Thoracic aorta (tissue), 2 donors: ENCODE measurements at places on chromosomes 3 and 15.

- no peak overlapping the region for H3K4me3 ChIP-seq
- H3K4me1 ChIP-seq: peaks cover 32% of the 10 kb centered on the region
Measured at GRCh38 chr3:147757866-147758265, 348.7 kb downstream of the ZIC1 start.

DNA sequence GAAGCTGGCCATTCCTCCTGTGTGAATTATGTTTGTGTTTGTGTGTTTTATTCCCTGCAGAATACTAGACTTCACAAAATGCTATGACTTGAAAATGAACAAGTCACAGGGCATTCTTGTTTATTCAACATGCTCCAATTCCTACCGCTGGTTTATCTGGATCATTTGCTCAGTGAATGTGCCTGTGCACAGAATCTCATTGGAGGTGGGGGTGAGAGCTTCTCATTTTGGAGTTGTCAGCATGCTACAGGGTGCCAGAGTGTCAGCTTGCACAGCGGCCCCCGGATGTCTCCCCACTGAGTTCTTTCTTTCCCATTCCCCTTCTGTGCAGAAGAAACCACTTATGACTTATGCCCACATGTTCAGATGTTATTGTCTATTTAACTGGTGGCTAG, 428.7 kb downstream of the ROBO2 start:
- H3K27me3 ChIP-seq: no peaks in the 10 kb centered on the region
- peak overlapping the region; percentile 21 for H3K4me3 ChIP-seq
- peaks cover 6% of the 10 kb centered on the region for H3K4me1 ChIP-seq
- DNase-seq: no peak
- H3K36me3 ChIP-seq: no peaks in the 10 kb centered on the region

- H3K27me3 ChIP-seq: no peaks in the 10 kb centered on the region
- no peak overlapping the region for H3K4me3 ChIP-seq
- no peak overlapping the region for H3K27ac ChIP-seq
- DNase-seq: no peak
- peaks cover 3% of the 10 kb centered on the region for H3K36me3 ChIP-seq
Measured at GRCh38 chr3:184942735-184943134, 130.8 kb downstream of the VPS8 start.

DNA sequence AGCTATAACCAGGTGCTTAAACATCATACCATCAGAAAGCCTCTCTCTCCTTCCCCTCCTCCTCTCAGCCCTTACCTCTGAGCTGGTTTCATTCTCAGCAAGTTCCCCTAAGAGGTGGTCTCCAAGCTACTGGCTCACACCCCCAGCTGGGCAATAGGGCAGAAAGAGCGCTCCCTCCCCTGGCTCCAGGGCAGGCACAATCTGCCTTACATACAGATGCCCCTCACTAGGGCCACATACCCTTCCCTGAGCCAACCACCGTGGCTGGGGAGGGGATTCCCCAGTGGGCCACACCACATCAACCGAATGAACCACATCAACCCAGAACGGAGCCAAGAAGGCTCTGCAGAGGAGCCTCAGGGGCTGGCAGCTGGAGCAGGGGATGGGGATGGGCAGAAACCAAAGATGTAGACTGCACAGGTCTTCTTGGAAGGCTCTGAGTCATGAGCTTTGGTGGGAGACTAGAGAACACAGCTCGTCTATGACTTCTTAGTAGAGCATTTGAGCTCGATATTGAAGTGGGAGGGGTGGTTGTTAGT, 4.6 kb upstream of the FBLN2 start:
- no peak overlapping the region for H3K4me3 ChIP-seq
- H3K27ac ChIP-seq: peak overlapping the region; percentile 59
- no peaks in the 10 kb centered on the region for H3K36me3 ChIP-seq
- no peaks in the 10 kb centered on the region for H3K4me1 ChIP-seq
- no peak for DNase-seq

GRCh38 chr3:40306336-40306735, 3.2 kb upstream of the EIF1B start:
- H3K36me3 ChIP-seq: no peaks in the 10 kb centered on the region
- no peaks in the 10 kb centered on the region for H3K27me3 ChIP-seq
- H3K4me1 ChIP-seq: peaks cover 14% of the 10 kb centered on the region
- no peak for DNase-seq

DNA sequence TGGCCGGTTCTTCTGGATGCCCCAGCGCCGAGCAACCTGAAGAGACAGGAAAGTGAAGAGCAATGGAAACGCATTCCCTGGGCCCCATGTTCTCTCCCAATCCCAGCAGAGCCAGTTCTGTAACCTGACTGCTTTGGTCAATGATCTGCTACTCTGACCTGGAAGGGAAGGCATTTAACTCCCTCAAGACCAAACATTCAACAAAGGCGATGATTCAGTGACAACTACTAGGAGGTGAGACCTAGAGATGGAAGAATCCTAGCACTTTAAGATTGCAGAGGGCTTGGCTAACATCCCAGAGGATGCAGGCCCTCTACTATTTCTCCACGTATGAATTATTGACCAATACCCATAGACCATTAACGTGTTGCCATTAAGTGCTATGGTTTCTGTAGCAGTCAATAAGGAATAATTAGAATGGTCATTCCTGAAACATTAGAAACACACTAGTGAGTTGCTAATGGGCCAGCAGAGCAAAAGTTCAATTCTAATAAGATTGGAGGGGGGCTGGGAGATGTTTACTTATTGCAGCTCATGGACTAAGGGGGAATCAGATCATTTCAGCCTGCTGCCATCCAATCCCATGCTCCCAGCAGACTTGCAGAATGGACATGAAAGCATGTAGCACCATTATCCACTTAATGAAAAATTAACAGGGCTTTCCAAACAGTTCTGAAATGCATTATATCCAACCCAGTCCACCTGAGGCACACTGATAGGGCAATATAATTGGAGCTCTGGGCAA, 56.6 kb downstream of the ETV5 start:
- no peaks in the 10 kb centered on the region for H3K27me3 ChIP-seq
- H3K4me1 ChIP-seq: no peaks in the 10 kb centered on the region
- DNase-seq: no peak

- no peaks in the 10 kb centered on the region for H3K27me3 ChIP-seq
- H3K36me3 ChIP-seq: peaks cover 9% of the 10 kb centered on the region
- H3K27ac ChIP-seq: no peak overlapping the region
- no peak for DNase-seq
- H3K4me1 ChIP-seq: no peaks in the 10 kb centered on the region
Measured at GRCh38 chr15:85073556-85074194, 92.0 kb downstream of the PDE8A start.

DNA sequence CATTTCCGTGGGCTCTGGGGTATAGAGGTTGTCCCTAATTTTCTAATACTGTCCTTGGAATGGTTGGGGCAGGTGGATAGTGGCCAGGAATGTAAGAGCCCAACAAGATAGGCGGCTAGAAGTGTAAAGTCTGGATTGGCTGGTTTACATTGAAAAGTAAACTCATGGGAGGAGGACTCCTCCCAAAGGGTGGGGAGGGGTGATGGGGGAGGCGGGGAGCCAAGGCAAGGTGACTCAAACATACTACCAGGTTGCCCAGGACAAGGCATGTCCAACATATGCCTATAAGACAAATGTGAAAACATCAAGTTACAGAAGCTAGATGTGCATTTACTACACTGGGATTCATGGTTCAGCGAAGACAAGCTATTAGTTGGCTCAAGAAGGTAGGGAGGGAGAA, 14.3 kb upstream of the SAMMSON start:
- no peaks in the 10 kb centered on the region for H3K36me3 ChIP-seq
- H3K27ac ChIP-seq: no peak overlapping the region
- H3K4me1 ChIP-seq: no peaks in the 10 kb centered on the region
- DNase-seq: no peak
- H3K4me3 ChIP-seq: no peak overlapping the region

DNA sequence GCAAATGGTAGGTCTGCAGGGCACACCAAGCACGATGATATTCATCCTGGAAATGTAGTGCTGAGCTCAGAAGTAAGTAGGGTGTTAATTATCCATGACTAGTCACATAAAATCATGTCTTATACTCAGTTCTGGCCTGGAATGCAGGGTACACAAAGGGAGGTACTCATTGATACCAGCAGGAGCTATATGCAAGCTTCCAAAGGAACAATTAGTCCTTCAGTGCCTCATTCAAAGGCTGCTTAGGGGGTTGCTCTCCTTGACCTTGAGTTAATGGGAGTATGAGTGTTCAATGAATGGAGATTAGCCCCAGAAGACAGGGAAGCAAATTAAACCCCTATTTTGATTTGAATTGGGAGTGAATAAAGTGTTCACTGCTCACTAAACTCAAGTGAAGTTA, 38.3 kb downstream of the CNTN6 start:
- no peak overlapping the region for H3K4me3 ChIP-seq
- no peaks in the 10 kb centered on the region for H3K4me1 ChIP-seq
- no peaks in the 10 kb centered on the region for H3K27me3 ChIP-seq
- no peak for DNase-seq

DNA sequence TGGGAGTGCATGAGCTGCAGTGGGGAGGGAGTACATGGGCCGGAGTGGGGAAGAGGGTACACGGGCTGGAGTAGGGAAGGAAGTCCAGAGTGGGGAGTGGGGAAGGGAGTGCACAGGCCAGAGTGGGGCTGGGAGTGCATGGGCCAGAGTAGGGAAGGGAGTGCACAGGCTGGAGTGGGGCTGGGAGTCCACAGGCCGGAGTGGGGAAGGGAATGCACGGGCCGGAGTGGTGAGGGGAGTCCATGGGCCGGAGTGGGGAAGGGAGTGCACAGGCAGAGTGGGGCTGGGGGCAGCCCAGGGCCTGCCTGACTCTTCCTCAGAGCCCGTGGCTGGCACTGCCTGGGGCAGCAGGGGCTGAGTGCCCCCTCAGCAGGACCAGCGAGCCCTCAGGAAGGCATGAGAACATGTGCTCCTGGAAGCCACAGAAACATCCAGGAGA, 40.7 kb downstream of the KLF15 start:
- no peak for DNase-seq
- H3K36me3 ChIP-seq: no peaks in the 10 kb centered on the region
- no peak overlapping the region for H3K27ac ChIP-seq
- no peaks in the 10 kb centered on the region for H3K4me1 ChIP-seq
- H3K4me3 ChIP-seq: no peak overlapping the region
- H3K27me3 ChIP-seq: no peaks in the 10 kb centered on the region

GRCh38 chr15:59543721-59544547, 67.6 kb upstream of the GCNT3 start:
- H3K4me1 ChIP-seq: no peaks in the 10 kb centered on the region
- no peak for DNase-seq
- no peak overlapping the region for H3K27ac ChIP-seq
- no peaks in the 10 kb centered on the region for H3K36me3 ChIP-seq

- no peak overlapping the region for H3K4me3 ChIP-seq
- no peak for DNase-seq
- no peak overlapping the region for H3K27ac ChIP-seq
Measured at GRCh38 chr3:46386205-46386604, 15.5 kb downstream of the CCR5 start.

DNA sequence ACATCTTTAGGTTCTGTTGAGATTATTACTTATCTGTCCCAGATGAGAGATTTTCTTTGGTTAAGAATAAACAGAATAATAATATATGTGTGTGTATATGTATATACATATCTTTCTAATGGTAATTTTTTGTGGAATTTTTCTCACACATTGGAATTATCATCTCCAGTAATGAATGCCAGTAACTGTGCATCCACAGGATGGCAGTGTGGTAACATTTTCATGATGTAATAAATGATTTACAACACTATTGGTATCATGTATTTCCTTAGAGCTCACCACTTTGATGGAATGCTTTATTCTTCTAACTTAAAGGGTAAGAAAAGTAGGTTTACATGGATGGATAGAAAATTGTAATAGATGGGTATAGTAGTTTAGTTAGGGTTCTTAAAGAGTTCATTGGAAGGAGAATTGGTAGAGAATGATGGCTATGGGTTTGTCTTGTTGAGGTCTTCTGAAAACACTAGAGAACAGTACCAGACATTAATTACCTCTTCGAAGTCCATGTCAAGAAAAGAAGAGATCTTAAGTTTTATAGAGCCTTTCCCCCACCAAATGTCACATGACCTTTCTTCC, 78.1 kb downstream of the STT3B start:
- no peaks in the 10 kb centered on the region for H3K4me1 ChIP-seq
- H3K4me3 ChIP-seq: no peak overlapping the region
- H3K36me3 ChIP-seq: no peaks in the 10 kb centered on the region

- DNase-seq: no peak
- H3K4me1 ChIP-seq: peaks cover 12% of the 10 kb centered on the region
- H3K4me3 ChIP-seq: no peak overlapping the region
- H3K27ac ChIP-seq: peak overlapping the region; percentile 67
- H3K27me3 ChIP-seq: no peaks in the 10 kb centered on the region
- no peaks in the 10 kb centered on the region for H3K36me3 ChIP-seq
Measured at GRCh38 chr3:133548090-133548489, 25.4 kb upstream of the CDV3 start.

DNA sequence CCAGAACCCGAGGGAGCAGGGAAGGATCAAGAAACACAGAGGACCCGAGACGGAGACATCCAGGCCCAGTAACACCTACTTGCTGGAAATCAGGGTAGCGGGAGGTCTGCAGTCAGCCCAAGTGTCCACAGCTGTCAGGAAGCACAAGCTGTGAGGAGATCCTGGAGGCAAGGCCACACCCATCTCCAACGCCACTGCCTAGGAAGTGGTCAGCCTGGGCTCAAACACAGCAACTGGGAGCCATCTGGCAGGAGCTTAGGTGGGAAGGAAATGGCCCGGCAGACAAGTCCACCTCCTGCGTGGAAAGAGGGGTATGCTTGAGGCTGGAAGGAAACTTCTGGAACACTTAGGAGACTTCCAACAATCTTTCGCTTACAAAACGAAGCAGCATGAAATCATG, 407.1 kb downstream of the VPS13C start:
- no peaks in the 10 kb centered on the region for H3K4me1 ChIP-seq
- no peak overlapping the region for H3K27ac ChIP-seq
- no peaks in the 10 kb centered on the region for H3K27me3 ChIP-seq
- no peak for DNase-seq
- no peak overlapping the region for H3K4me3 ChIP-seq

DNA sequence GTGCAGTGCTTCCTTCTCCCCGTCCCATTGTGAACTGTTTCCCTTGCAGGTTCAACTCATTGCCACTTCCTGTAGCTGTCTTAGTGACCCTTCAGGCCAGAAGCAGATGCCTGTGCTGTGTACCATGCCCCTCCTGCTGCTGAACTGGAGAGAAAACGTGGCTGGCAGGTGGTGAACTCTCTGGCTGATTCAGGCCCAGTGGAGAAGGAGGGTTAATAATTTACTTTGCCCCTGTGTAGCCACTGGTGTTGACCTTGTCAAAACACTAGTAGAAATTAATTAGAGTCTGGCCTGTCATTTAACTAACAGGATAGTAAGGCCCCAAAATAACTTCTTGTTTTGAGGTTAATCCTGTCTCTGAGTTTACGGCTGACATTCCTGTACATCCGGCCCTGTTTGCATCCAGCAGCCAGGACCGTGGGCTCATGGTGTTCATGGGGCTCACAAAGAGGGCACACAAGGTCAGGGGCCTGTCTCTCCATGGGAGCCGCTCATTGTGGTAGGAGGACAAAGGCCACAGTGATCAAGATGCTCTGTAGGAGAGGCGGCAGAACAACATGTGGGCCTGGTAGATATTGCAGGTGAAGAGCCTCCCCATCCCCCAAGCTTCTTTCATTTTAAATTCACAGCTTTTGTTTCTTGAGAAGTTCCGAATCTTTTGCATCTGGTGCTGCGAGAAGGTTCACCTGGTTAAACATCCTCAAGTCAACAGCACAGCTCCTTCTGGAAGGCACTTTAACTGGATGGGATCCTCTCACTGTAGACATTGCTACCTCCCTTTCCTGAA, 101.6 kb downstream of the CGNL1 start:
- no peaks in the 10 kb centered on the region for H3K27me3 ChIP-seq
- H3K27ac ChIP-seq: peak overlapping the region; percentile 67
- H3K4me3 ChIP-seq: no peak overlapping the region
- no peaks in the 10 kb centered on the region for H3K36me3 ChIP-seq
